ENCODE measurements at places on chromosomes 1 and 21.

DNA sequence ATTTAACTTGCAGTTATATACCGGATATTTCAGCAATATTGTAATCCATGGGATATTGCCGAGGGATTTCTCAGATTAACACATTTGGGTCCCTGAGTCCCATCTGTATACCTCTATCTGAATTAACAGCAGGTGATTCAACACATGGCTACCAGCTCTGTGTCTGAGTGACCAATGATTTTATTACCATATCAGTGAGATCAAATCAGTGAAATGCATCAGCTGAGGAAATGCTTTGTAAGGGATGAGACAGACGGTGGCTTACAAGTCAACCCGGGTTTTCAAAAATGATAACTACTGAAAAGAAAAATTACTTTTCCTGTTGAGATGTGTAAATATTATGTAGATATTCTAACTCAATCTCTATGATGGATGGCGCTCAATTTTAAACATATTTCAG lies 504.1 kb upstream of the PKN2 start:
- no peak for DNase-seq

DNA sequence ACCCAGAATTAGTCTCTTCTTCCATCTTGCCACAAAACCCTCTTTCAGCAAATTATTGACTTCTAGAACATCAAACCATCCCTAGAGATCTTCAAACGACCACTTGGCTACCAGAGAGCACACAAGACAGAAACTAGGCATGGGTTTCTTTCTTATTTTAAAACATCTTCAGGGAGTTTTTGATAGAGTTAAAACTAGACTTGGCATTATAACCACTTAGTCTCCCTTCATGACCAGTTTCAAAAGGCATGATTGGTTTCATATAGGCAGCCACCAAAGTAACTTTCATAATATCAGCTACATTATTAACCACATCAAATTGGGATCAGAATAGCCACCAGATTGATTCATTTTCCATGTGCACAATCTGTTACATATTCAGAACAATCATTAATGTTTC lies 368.4 kb upstream of the GREM2 start:
- no peak for DNase-seq

DNA sequence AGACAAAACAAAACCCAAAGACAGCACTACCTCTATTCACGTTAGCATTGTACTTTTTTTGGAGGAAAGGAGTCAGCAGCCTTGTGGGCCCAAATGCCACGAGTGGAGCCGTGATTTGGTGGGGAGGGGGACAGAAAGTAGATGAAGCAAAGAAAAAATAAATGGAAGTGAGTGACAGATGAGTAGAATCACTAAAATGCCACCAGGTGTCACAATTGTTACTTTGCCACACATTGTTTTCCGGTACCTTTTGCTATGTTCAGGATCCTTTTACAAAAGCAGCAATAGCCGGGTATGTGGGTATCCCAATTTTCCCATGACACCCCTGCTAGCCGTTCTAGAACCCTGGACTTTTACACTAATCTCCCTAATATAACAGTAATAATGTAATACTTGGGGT lies 85.0 kb upstream of the AK4 start:
- no peak for DNase-seq

GRCh38 chr1:162046921-162047320 lies 22.6 kb upstream of the NOS1AP start:
- DNase-seq = no peak

GRCh38 chr1:47680815-47681475 lies 243.1 kb downstream of the FOXD2 start:
- no peak for DNase-seq

- DNase-seq = peak; percentile 4
These were observed 165.9 kb downstream of the SDCCAG8 start for GRCh38 chr1:243421784-243422183.

DNA sequence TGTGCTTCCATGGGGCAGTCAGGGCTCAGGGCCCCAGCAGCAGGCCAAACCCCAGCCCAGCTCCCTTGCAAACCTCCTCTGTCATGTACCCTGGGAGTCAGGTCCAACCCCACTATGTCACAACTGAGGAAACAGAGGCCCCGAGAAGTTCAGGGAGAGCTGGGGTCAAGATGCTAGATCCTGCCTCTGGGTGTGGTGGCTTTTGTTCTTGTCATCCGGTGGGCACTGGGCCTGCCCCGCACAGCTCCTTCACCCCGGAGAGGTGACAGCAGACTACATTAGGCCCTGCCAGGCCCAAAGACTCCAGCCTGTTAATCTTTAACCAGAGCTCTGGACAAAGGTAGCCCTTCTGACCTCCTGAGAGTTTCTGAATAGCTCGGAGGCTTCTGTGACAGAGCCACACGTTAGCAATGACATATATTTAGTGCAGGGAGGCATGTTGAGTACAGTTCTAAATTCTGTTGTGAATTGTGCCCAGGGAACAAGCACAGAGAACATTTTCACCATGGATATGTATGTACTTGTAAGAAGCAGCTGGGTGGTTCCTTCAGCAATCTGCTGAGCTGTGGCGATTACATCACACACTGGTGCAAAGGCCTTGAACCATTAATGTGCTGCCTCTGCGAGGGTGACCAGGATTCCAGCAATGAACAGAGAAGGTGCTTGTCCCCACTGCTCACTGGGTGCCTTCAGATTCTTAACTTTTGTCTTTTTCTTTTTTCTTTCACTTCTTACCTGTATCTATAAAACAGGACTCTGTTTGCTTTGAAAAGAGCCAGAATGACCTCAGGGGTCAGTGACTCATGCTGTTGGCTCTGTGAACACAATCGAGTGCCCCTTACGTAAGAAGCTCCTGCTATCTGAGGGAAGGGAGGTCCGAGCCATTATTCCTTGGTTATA lies 102.8 kb downstream of the RHOU start:
- peak; percentile 28 for DNase-seq

DNA sequence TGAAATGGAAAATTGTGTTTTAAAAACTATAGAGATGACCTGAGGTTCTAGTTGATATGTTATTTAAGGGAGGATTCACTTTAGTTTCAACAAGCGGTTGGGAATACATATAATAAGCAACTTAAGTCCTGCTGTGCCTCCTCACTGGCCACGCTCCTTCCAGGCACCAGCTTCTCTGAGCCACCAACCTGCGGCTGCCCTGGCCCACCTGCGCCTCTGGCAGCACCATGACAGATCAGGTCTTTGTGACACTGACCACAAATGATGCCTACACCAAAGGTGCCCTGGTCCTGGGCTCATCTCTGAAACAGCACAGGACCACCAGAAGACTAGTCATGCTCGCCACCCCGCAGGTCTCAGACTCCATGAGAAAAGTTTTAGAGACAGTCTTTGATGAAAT lies 7.0 kb upstream of the USP24 start:
- DNase-seq = no peak

GRCh38 chr1:58396150-58396549 lies 150.4 kb downstream of the OMA1 start:
- no peak for DNase-seq

GRCh38 chr1:23081376-23081775 lies 62.1 kb downstream of the KDM1A start:
- DNase-seq = no peak

DNA sequence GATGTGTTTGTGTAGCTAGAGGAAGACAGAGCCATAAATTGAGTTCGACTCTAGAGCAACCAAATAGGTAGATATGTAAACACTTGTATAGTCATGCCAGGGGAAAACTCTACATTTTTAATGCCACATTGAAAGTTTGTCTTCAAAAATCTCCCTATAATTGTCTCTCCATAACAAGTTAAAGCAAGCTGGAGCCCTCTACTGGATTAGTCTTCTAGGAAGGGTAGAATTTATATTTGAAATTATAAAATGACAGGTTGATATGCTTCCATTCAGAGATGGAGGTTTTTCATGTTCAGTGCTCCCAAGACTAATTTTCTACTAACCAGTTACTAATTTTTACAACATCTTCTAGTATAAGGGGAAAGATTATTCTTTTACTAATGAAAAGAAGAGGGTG lies 13.1 kb upstream of the COL24A1 start:
- DNase-seq = no peak

- no peak for DNase-seq
These were observed 276.9 kb downstream of the MATN1 start for GRCh38 chr1:30446508-30446907.
